ENCODE measurements at places on chromosomes 3 and 15.
A peak's percentile ranks its signal among the peaks of the same experiment; 100 is the strongest.

DNA sequence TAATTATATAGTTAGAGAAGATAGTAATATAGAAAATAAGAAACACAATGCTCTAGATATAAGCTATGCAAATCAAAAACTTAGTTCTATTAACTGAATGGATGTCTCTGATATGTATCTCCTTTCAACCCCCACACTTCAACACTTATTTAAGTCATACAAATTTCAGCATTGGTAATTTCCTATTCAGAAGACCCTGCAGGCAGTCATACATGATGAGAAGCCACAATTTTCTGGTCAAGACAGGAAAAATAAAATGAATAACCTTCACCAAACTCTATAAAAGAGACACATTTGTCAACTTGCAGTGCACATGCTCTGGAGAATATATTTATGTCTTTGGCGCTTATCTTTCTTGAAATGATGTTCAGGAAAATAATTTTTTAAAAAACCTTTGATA, 578 bp upstream of the BCHE start:
- DNase-seq = no peak

GRCh38 chr15:51864408-51865056, 35.1 kb downstream of the TMOD3 start:
- no peak for DNase-seq

- no peak for DNase-seq
Measured at GRCh38 chr15:84604826-84605553, 4.2 kb downstream of the ZSCAN2 start.

DNA sequence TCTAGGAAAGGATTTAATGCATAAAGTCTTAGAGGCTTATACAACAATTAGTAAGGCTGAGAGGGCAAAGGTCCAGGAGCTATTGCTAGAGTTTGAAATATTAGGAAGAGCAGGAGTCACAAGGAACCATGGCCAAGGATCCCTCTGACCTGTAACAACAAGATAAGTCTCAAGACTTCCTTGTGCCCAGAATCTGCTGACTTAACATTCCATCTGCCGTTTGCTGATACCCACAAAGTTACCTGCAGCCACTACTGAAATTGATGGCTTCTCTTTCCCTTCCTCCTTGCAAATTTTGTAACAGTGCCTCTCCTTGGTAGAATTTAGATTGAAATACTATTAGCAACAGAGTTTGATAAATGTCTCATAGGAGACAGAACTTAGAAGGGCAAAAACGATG, 4.7 kb upstream of the MYEF2 start:
- no peak for DNase-seq

- no peak for DNase-seq
Measured at GRCh38 chr3:60073942-60074341, 1024.1 kb upstream of the CFAP20DC start.

DNA sequence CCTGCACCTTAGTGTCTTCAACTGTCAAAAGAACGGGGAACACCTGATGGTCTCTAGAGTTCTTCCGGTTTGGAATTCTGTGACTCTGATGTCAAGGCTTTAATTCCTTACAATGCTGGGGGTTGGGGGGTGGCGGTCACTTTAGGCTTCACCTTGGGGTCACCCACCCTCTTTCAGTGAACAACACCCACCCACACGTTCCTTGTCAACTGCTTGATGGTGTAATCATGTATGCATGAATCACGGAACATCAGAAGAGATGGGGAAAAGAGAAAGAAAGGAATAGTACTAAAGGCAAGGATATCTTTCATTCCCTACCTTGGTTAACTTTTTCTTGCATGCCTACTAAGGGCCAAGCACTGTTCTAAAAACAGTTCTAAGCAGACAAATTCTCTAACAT, 7.3 kb upstream of the UBE2E1 start:
- no peak for DNase-seq

DNA sequence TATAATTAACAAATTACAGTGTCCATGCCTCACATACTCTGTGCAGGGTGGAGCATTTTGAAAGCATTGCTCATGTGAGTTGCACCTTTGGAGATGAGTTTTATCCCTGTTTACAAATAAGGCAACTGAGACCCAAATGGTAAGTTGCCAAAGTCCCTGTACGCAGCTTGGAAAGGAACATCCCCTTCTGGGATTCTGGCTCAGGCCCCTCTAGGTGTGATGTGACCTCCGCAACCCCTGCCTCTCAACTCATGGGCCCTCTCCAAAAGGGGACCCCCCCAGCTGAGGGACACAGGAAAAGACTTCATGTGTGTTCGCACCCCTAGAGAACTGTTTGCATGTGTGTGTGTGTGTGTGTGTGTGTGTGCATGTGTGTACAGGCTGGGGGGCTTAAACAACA, 25.3 kb downstream of the PRR20G start:
- DNase-seq = no peak

DNA sequence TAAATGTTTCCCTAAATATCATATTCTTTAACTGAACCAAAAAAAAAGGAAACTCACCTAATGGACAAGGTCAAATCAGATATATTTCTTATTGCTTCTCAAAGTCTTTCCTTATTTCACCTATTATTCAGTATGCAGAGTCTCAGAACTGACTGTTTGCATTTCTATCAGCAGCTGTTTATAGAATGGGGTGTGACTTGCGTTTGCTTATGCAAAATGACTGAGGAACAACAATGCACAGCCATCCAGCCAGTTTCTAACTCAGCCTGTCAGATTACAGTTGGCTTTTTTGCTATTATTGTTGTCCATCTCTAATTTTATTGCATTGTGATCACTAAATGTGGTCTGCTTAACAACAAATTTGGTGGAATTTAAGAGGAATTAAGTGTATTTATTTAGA, 40.7 kb downstream of the RAB27A start:
- DNase-seq = no peak

DNA sequence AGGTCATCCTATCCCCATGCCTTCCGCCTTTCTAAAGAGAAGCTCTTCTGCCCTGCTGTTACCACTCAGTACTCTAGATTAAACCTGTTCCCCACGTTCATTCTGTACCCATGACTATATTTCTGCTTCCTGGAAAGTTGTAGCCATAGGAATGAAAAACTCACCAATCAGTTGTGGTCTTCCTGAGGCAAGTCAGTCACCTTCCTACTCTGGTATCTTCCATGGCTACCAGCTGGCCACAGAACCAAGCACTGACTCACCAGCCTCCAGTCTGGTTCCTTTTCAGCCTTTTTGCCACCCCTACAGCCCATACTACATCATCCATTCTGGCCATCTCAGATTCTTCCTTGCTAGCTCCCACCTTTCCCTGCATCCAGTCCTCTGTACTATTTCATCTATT, 46.4 kb downstream of the TMEM44 start:
- no peak for DNase-seq

GRCh38 chr15:98755781-98756180, 107.4 kb downstream of the IGF1R start:
- no peak for DNase-seq

DNA sequence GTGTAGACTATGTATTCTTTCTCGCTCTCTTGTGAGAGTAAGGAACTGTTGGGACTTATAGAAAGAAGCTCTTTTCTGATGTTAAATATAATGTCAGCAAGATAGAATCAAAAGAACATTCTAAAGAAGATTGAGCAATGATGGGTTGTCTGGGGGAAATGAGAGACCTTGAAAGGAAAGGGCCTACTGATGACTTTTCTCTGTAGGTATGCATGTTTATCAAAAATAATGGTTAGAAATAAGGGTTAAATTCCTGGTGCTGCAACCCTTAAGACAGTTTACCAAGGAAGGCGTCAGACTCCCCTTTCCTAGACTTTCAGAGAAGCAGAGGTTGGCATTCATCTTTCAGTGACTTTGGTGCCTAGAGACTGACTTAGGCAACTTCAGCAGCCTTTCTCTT, 69.8 kb downstream of the GHSR start:
- DNase-seq = no peak

GRCh38 chr3:168884353-168884903, 779.1 kb downstream of the MECOM start:
- peak; percentile 12 for DNase-seq

GRCh38 chr15:78149805-78150751, 916 bp downstream of the IDH3A start:
- no peak for DNase-seq

DNA sequence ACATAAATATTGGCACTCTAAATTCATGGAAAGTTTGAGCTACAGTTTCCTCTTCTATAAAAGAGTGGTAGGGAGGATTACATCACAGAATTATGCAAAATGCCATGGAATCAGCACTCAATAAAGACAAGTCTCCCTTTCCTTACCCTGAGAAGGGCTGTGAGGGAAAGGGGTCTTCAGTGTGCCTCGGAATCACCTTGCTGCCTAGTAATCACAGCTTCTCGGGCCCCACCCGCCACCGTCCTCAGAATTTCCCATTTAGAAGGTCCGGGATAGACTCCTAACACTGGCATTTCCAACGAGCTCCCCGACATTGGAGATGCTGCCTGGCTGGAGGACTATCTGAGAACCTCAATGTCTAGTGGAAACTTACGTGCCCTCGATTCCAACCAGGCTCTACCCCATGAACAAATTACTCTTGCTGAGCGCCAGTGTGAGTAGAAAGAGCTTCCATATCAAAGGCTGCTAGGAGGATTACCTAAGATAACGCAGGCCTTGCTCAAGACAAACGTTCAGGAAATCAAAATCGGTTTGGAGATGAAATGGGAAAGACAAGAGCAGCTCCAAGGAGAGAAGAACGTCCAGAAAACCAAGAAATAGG, 92.1 kb upstream of the CHD2 start:
- no peak for DNase-seq

- no peak for DNase-seq
Measured at GRCh38 chr15:60898896-60899295, 330.2 kb downstream of the RORA start.

All from globus pallidus (tissue), 1 donor.